Stimulated activated CD4-positive, alpha-beta T cell treated with anti-CD3 and anti-CD28 coated beads, Interleukin-1b, Interleukin-23, amount 100 ng/mL, for 24 hours (primary cell): ENCODE measurements at places on chromosomes 2 and 18.

DNA sequence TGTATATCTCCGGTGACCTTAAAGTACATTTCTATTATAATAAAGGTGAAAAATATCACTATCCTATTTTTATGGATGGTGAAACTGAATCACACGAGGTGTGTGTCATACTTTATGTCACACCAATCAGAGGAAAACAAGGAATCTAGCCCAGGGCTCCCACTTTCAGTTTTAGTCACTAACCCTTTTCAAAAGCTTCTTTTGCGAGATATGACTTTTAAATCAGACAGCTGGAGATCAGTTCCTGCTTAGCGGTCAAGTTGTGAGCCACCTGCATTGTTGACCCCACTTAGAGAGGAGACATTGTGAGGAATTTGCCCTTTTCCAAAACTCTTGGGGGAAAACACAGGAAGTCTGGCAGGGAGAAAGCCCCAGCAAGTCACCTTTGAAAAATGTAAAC lies 70.5 kb downstream of the CPS1 start:
- no peak for DNase-seq

DNA sequence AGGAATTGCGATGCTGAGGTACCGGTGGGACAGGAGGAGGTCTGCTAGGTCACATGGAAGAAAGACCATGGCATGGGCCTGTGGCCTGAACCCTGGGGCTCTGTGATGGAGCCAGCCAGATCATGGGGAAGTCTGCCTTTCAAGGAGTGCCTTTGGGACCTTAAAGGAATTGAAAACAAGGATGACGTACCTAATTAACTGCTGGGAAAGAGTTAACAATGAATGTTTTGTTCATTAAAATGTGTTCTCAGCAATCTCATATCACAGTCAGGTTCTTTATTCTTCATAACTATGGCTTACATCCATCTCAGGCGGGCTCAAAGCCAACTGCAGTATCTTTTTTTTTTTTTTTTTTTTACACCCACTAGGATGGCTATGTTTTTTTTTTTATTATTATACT lies 25.6 kb downstream of the TRPM8 start:
- no peak for DNase-seq

- DNase-seq = no peak
Observed at GRCh38 chr2:42960002-42960841, 167.8 kb upstream of the HAAO start.

- DNase-seq = no peak
Observed at GRCh38 chr2:162197069-162197825, 45.2 kb upstream of the GCG start.

DNA sequence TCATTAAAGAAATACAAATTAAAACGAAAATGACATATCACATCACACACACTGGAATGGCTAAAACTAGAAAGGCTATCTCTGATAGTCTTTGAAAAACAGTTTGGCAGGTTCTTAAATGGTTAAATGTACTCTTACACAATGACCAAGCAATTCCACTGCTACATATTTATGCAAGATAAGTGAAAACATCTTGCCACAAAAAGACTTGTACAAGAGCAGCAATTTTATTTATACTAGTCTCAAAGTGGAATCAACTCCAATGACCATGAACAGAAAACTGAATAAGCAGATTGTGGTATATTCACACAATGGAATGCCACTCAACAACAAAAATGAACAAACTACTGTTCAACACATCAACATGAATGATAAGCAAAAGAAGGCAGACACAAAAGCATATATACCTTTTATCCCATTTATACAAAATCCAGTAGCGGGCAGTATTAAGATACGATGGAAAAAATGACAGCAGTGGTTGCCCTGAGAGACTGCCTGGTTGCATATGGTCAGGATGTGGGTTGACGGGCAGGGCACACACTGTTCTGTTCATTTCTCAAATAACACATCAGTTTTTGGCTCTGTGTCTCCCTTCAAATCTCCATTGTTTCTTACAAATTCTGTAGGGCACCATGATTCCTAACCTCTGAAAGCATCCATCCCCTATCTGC lies 25.4 kb downstream of the SP100 start:
- no peak for DNase-seq

GRCh38 chr18:60053747-60054304 lies 154.0 kb downstream of the PMAIP1 start:
- DNase-seq = no peak

GRCh38 chr18:62631173-62631572 lies 84.2 kb upstream of the PHLPP1 start:
- no peak for DNase-seq

DNA sequence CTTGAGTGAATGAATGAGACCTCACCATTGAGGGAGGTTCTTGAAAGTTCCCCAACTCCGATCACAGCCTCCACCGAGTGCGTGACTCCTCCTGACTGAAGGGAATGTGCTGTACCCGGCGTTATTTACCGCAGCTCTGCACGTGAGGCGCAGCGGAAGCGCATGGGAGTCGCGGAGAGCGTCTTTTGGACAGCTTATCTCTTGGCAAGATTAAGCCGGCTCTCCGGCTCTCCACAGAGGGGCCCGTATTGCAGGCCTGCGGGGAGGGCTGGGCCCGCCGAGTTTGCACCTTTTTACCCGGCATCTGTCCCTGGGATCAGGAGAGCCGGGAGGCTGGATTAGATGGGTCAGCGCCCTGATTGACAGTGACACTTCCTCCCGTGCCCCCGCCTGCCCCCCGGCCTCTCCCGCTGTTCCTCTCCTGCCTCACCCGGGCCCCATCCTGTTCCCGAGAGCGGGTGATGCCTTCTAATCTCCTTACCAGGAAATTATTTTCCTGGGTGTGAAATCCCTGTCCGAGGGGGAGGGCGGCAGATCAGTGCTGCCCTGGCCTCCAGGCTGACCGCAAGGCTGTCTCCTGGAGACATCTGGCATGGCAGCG lies 176.3 kb downstream of the INHBB start:
- DNase-seq = no peak

DNA sequence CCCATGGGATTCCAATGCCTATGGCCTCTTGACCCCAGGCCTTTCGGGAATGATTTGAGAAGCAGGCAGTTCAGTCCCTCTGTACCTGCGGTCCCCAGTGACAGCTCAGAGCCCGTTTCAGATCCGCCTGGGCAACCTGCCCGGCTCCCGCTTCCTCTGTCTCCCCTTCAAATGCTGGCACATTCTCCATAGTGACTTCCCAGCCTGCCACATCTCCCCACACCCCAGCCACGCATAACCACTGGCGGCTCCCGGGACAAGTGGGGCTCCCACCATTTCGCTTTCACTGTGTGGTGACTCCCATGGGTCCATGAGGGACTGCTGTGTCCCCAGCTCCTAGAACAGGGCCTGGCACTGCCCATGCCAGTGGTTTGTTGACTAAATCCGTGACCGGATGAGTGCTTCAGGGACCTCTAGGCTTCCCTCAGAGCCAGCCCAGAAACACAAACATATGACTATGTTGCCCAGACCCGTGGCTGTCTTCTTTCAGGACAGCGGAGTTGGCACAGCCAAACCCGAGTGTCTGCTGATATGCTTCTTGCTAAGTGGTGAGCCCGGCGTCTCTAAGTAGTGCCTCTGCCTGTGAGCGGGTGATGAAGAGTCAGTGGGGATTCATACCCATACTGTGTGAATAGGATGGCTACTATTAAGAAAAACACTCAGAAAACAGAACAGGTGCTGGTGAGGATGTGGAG lies 91.2 kb downstream of the GLI2 start:
- no peak for DNase-seq

DNA sequence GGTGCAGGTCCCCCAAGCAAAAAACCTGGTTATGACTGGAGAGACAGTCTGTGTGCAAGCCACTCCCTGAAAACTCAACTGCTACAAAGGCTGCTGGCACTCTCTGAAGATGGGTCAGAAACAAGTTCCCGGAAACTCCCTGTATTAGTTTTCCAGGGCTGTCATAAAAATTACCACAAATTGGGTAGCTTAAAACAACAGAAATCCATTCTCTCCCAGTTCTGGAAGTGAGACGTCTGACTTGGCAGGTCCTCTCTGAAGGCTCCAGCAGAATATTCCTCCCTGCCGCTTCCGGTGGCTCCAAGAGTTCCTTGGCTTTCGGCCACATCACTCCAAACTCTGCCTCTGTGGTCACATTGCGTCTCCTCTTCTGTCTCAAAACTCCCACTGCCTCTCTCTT lies 30.1 kb upstream of the SERPINE2 start:
- no peak for DNase-seq

GRCh38 chr18:39375066-39375465 lies 1809.5 kb upstream of the CELF4 start:
- DNase-seq = no peak

DNA sequence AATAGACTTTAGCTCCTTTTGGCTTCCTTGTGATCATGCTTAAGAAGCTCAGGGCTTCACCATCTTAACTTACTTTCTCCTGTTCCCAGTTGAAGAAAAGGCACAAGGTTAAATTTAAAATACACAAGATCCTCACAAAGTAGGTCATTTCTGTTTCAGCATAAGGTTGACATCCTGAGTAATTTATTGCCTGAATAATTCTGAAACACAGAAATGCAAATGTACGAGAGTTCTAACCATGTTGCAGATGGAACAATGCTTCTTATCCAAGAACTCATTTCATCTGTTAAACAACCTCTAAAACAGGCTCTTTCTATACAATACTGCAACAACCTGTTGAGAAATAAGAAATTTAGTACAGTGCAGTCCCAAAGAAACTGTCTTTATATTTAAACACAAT lies 395.2 kb downstream of the BCL11A start:
- no peak for DNase-seq

DNA sequence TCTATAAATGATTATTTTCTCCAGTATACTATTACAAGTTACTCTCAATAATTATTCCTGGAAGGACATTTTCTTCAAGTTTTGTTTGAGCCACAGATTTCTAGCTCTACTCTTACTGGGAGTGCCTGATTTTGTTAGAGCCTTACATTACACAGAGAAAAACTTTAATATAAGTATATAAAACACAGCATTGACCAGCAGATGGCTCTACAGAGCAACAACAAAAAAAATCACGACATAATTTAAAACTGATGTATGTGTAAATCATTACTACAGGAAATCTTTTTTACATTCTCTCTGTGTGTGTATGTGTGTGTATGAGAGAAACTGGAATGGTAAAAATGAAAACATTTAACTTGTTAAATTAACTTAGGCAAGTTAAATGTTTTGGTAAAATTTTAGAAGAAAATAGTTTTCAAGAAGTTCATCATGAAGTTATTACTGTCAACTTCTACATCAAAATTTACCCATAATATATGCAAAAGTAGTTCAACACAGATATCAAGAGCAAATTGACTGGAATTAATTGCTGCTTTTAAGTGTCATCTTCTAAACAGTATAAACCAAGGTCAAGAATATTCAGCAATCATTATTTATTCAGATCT lies 103.3 kb downstream of the MDH1 start:
- DNase-seq = no peak

- no peak for DNase-seq
Observed at GRCh38 chr2:32947484-32948143, 861 bp downstream of the LTBP1 start.

DNA sequence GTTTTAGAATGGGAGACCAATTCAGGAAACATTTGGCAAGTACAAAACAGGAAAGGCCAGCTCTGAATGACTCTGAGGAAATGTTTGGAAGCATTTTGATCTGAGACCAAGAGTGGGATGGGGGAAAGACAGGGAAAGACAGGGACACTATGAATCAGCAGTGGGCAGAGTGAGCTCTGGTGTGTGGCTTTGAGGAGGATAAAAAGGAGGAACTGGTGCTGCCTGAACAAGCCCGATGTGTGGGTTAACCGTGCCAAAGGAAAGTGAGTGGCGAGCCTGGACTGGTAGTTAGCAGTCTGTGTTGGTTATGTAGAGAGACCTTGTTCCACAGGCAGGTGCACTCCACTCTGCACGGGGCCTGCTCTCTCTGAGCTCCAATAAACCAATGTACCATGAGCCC lies 5.3 kb downstream of the MFSD6 start:
- no peak for DNase-seq

DNA sequence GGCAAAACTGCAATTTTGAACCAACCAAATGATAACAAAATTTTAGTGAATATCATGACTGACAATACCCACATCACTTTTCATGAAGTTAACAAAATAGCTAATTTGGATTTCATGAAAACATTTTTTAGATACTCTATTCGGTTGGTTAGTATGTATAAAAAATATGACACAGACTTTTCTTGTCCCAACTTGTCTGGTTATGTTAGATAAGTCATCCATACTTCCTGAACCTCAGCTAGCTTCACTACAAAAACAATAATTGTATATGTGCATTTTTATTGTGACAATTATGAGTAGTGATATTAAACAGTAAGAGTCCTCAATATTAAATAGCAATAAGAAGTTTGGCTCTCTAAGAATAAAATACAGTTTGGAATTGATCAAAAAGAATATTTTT lies 408.1 kb upstream of the DSEL start:
- no peak for DNase-seq

DNA sequence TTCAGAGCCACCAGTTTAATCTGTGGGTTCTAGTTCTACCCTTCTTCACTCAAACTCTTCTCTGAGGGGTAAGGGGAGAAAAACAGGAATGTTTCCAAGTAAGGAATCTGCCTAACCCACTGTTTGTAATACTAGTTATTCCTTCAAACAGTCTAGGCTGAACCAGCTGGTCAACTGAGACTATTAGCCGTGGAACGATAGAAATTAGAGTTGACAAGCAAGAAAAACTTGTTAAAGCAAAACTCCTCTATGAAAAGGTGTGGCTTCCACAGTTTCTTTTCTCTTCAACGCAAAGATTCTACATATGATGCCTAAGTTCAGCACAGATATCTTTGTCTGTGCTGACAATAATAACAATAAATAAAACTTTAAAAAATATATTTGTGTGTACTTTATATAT lies 11.5 kb downstream of the PAIP2B start:
- DNase-seq = no peak

DNA sequence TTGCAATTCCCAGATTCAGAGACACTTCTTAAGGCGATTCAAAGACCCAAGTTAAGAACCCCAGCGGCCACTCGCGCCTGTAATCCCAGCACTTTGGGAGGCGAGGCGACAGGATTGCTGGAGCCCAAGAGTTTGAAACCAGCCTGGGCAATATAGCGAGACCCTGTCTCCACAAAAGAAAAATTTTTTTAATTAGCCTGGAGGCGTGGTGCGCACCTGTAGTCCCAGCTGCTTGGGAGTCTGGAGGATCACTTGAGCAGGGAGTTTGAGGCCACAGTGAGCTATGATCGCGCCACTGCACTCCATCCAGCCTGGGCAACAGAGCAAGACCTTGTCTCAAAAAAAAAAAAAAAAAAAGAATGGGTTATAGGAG lies 585 bp upstream of the ANAPC1 start:
- no peak for DNase-seq

DNA sequence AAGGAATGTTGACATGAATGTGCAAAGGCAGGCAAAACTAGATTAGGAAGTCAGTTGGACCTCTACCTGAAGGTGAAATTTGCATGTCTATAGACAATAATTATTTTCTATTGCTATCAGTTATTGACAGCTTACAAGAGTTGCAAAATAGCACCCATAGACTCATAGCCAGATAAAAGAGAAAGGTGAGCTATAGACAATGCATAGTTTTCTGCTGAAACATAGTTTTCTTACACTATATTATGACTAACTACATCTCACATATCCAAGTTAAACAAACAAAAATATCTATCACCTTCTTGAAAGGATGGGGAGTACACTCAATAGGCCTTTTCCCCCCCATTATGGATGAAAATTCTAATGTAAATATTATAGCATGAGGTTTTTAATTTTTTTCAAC lies 305.0 kb downstream of the PTH2R start:
- no peak for DNase-seq
